Epithelial cell of proximal tubule (primary cell): ENCODE measurements at places on chromosomes 7 and 10. TPM values are rescaled to one million over a fixed set of nuclear protein-coding genes. Genes with fewer than 3 reads are reported as not detected.

GRCh38 chr10:33776419-33777070 is 442.1 kb upstream of the NRP1 start:
- no peak for DNase-seq

GRCh38 chr7:52017802-52018679 is 701.4 kb upstream of the COBL start:
- peak; percentile 18 for DNase-seq

- no peak for DNase-seq
Measured at GRCh38 chr10:107022600-107023354, 141.7 kb downstream of the SORCS1 start.

The ZSCAN21 gene
- 2.4 and 10.7 TPM in 2 replicates for total RNA-seq

DNA sequence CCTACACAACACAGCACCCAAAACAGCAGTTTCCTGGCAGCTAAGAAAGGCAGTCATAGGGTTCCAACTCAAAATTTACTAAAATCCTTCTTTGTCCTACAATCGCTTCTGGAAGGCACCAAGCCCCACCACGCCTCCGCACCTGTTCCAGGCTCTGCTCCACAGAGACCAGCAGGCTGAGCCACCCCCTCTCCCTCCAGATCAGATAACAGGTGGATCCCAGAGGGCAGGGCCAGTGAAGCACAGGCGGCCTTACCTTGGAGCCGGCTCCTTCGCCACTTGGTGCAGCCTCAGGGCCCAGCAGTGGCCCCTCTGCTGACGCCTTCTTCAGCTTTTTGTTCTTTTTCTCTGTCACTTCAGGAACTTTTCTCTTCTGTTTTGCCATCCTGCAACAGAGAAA is 33.0 kb downstream of the ZFAND2A start:
- DNase-seq = no peak

DNA sequence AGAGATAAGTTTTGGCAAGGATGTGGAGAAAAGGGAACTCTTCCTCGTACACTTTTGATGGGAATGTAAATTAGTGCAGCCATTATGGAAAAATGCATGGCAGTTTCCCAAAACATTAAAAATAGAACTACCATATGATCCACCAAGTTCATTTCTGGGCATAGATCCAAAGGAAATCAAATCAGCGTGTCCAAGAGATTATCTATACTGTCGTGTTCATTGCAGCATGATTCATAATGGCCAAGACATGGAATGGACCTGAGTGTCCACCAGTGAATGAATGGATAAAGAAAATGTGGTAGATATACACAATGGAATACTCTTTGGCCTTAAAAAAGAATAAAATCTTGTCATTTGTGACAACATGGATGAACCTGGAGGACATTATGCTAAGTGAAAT is 70.3 kb upstream of the RSU1 start:
- DNase-seq = no peak

GRCh38 chr7:13421776-13422175 is 567.7 kb downstream of the ETV1 start:
- no peak for DNase-seq

The CDNF gene
- 0.29 TPM in 1 of 2 replicates, not detected in the other for total RNA-seq

DNA sequence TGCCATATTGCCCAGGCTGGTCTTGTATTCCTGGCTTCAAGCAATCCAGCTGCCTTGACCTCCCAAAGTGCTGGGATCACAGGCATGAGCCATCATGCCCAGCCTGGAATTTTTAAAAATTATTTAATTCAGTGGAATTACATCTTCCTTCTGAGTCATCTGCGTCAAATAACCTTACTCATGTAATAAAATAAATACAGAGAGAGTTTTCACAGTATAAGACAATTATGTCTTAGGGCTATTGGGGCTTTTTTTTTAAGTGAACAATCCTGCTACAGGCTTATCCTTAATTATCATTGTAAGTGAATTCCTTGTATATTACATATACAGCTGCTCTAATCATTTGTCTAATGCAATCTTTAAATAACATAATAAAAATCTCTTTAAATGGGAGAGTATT is 108.3 kb downstream of the MAPK8 start:
- DNase-seq = no peak

The TMEM130 gene
- total RNA-seq = 0.65 and 2.4 TPM in 2 replicates

DNA sequence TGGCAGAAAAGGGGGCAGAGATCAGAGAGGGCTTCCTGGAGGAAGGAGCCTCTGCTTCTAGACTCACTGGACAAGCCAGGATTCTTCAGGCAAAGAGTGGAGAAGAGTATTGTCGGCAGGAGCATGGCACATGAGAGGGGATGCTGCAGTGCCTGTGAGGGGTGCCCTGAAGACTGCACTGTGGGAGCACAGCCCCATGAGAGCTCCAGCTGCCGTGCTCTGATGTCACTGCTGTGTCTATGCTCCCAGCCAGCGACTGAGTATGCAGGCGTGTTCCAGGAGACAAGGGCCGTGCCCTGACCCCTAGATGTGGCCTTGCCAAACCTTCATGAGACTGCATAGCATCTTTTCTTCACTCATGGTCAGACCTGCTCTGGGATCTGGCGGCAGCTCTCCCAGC is 339.1 kb downstream of the RPS24 start:
- no peak for DNase-seq

The OLAH gene
- 1.5 and 4.3 TPM in 2 replicates for total RNA-seq

- no peak for DNase-seq
Measured at GRCh38 chr7:139697056-139697455, 80.7 kb downstream of the HIPK2 start.

The CALML3 gene
- total RNA-seq = not detected in 2 replicates

GRCh38 chr10:103968441-103969391 is 1.8 kb downstream of the SLK start:
- DNase-seq = no peak

DNA sequence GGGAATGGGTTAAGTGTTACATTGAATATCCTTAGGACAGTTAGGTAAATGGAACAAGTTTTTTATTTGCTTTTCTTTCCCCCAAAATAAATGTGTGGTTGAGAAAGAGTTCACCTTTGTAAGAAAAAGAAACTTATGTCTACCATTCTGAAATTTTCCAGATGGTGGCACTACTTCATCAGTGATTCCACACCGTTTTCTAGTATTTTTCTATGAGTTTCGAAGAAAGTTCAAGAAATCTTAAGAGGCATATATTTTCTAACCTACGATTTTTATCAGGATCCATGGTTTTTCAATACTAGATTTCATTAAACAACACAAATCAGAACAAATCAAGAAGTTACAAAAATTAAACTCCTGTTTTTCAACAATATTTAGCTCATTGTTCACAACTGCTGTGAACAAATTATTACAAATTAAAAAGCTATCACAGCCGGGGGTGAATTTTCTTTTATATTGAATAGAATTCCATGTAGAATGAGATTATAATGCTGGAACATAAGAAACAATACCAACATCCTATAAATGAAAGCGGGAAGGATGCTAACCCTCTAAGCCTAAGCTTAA is 163.1 kb upstream of the NPVF start:
- no peak for DNase-seq

- DNase-seq = peak; percentile 49
Measured at GRCh38 chr7:117072620-117073118, 119.4 kb downstream of the ST7 start.

DNA sequence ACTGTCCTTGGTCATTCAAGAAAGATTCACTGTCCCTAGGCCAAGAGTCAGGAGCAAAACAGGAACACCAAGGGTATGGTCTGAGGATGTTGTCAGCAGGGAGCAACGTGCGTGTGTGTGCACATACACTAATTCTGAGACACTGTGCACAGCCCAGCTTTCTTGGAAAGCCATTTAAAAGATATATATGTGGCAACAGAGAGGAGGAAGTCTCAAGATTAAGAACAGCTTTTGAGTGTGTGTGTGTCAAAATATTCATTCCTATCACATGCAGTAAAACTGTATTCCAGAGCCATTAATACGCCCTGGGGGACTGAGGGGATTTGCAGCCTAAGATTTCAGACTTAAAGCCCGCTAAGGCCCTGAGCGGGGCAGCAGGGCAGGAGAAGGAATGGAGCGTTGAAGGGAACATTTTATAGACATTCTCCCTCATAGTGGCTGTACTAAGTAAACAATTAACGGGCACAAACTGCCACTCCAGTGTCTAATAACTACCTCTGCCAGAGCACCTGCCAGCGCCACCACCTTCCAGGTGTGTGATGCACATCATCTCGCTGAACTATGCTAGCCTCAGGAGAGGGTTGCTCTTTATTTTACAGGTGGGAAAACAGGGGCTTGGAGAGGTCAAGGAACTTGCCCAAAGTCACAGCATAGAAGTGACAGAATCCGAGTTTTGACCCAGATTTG is 2.0 kb downstream of the NOD1 start:
- DNase-seq = no peak

DNA sequence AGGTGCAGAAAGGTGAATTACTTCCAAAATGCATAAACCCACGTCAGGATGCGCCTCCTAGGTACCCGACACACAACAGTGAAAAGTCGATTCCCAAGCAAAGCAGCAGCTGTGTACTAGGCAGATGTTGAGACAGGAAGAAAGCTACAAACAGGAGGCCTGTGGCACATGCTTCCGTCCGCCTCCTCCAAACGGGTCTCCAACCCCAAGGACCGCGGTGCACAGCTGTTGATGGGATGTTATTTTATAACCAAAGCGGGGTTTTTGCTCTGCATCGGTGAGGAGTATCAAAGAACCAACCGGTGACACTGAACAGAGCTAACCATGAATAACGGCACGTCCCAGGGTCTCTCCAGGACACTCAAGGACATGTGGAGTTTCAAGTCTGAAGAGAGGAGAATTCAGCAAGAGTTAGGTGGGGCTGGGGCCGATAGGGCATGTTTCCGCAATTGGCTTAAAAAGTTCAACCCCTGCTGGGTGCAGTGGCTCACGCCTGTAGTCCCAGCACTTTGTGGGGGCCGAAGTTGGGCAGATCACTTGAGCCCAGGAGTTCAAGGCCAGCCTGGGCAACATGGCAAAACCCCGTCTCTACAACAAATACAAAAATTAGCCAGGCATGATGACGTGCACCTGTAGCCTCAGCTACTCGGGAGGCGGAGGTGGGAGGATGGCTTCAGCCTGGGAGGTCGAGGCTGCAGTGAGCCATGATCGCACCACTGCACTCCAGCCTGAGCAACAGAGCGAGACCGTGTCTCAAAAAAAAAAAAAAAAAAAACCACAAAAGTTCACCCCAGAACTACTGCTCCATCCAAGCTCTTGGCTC is 108.0 kb downstream of the SMURF1 start:
- DNase-seq = no peak

GRCh38 chr10:86388119-86388704 is 21.6 kb upstream of the GRID1 start:
- DNase-seq = no peak

The ZKSCAN5 gene
- 7.7 and 8.2 TPM in 2 replicates for total RNA-seq

The GIMAP5 gene
- total RNA-seq = not detected in 2 replicates

DNA sequence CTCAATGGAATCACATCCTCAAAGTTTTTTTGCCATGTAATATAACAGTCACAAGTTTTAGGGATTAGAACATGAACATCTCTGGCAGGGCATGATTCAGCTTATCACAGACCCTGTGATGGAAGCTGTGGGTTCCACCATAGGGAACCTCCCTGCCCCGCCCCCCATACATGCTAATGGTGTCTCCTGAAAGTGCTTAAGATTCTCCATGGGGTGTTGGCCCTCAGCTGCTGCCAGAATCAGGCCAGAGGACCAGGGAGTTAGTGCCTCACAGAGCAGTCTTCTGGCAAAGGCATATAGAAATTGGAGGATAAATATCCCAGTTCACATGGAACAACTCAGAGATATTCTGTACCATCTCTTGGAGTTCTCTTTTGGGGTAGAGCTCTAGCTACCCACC is 119.4 kb downstream of the RAB11FIP2 start:
- no peak for DNase-seq

GRCh38 chr7:35232994-35233393 is 20.9 kb downstream of the TBX20 start:
- DNase-seq = no peak

The AGAP9 gene
- 1.8 and 7.1 TPM in 2 replicates for total RNA-seq

DNA sequence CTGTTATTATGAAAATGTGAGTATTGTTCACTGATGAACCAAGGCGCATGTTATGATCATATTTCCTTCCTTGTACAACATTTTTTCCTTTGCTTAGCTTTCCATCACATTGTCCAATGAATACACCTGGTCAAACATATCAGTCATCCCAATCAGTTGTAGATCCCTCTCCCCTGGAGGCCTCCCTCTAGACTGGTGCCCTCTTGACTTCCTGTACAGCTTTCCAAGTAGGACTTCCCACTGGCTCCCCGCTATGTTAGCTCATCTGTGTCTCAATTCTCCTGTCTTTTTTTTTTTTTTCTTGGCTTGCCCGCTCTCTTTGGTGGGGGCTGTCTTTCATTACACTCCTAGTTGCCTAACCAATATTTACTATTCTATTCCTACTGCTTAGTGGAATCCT is 214.2 kb upstream of the NPY start:
- DNase-seq = no peak

The LIPF gene
- total RNA-seq = not detected in 2 replicates

The AKR1C4 gene
- total RNA-seq = not detected in 2 replicates

GRCh38 chr7:5492636-5493020 is 69.0 kb upstream of the TNRC18 start:
- no peak for DNase-seq

DNA sequence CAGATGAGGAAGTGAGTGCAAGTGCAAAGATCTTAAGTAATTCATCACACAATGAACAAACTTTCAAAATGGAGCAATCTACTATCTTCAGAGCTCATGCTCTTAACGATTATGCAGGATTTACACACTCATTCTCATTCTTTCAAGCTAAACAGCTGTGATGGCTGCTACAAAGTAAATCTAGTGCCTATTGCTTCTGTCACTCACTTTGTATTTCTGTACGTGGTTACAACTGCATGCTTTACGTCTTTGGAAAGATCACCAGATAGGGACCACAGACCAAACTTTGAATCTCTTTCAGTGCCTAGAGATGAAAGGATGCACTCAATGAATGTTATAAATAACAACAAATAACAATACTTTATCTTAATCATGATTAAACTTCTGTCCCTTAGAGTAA is 194.6 kb downstream of the MAGI2 start:
- no peak for DNase-seq

GRCh38 chr10:1425879-1426278 is 311.4 kb downstream of the ADARB2 start:
- DNase-seq = no peak

The BLNK gene
- total RNA-seq = 0.12 and 0.29 TPM in 2 replicates

The CALHM1 gene
- total RNA-seq = not detected in 2 replicates

The PCGF6 gene
- 16.2 and 22.4 TPM in 2 replicates for total RNA-seq

- DNase-seq = no peak
Measured at GRCh38 chr7:93232673-93233018, 480 bp downstream of the VPS50 start.

The AS3MT gene
- 10.7 and 17.1 TPM in 2 replicates for total RNA-seq

DNA sequence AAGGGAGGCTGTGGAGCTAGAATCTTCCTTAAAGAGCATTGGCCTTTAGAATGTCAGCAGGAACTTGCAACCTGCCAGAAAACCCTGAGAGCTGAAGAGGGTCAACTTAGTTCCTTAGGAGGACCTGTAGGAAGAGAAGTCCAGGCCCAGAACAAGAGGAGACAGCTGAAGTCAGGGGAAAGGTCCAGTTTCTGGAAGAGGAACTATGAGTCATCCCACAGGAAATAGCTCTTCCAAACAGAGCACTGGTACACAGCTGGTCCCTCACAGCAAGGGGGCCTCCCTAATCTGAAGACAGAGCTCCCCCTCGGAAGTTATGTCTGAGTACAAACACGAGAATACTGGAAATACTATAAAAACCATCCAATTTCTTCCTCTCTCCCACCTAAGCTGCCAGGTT is 98.9 kb downstream of the HERPUD2 start:
- DNase-seq = no peak

- DNase-seq = no peak
Measured at GRCh38 chr7:1026721-1027161, 17.6 kb upstream of the GPR146 start.

The AP1S1 gene
- total RNA-seq = 178 and 190 TPM in 2 replicates

The ASB15 gene
- not detected in 2 replicates for total RNA-seq

The MUC3A gene
- total RNA-seq = not detected in 2 replicates

The H2BK1 gene
- not detected in 2 replicates for total RNA-seq

The ADRB1 gene
- 0.06 and 0.22 TPM in 2 replicates for total RNA-seq

The TRPV5 gene
- not detected in 2 replicates for total RNA-seq

The CNTNAP2 gene
- total RNA-seq = 2.7 and 9.2 TPM in 2 replicates

The CCZ1 gene
- total RNA-seq = 29.2 and 57.6 TPM in 2 replicates
